ENCODE measurements at places on chromosomes 13 and 19.

DNA sequence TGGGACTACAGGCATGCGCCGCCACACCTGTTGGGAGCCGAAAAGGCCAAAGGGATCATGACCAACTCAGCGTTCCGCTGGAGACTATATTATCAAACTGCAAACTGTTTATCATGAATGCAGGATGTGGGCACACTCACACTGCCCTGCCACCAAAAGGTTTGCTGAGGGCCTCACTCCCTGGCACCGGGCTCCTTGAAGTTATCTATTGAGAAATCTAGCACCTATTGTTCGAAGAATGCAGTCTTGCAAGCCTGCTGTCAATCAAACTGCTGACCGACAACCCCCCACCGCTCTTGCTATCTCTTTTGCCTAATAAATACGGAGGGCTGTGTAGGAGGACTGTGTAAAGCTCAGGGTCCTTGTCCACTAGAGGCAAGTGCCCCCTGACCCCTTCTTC lies 5.2 kb upstream of the ZNF836 start:
- DNase-seq, result no peak

DNA sequence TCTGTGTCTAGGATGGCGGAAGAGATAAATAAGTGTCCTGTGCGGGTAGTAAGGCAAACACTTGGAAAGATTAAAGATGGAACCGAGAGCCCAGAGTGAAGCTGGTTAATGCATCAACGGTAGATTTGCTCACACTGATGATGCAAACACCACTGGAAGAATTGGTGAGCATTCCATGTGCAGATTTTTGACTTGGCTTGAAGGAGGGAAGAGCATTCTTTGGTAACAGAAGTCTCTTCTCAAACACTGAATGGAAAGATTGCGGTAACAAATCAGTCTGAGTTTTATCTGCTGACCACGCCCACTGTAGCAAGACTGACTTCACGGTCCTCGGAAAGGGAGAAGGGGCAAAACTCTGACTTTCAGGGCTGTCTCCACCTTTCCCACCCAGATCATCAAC lies 112.5 kb downstream of the COL4A1 start:
- DNase-seq, result no peak

DNA sequence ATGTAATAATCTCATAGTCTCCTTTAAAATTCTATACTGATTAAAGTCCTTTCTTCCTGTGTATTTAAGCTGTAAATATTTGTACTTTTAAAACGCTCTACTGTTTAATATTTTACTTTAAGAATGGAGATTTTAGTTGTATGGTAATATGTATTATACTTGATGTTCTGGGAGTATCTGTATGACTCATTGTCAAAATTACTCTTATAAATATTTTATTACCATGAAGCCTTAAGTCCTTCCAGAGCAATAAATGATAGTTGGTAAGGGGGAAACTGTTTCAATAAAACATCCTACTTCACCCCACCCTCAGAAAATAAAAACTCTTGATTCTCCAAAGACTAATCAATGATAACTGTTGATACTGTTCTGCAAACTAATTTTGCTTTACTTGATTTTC lies 6.4 kb downstream of the PCDH9 start:
- no peak for DNase-seq

- DNase-seq, result no peak
These were observed 651.2 kb downstream of the SLITRK6 start for GRCh38 chr13:85148009-85148408.

GRCh38 chr13:28613562-28613961 lies 45.4 kb upstream of the POMP start:
- DNase-seq, result no peak

DNA sequence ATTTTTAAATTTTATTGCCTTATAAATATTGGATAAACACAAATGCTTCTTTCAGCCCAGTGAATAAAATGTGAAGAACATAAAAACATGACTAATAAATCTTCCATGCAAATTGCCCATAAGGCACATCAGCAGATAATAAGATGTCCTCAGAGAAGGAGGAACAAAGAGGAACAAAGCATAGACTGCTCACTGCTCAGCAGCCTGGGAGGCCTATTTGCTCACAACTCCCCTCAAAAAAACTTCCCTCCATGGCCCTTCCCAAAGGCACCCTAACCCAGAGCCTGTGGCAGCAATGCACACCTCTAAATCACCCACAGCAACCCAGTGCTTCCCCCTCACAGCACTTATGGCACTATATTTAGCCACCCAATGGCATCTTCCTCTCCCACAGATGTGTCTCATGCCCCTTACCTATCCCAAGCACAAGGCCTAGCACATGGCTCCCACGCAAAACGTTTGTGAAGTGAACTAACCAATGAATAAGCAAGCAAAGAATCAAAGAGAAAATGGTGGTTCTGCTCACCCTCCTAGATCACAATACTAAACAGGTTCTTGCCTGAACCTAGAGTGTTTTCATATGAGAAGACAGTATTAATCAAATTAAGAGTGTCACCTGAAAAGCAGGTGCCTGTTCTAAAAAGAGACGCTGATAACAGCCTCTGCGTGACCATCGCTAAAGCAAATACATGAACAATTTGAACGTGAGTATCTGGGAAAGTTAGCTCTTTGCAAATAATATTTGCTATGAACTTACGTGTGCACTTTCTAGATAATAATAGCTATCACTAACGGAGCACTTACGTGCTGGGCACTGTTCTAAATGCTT lies 96.9 kb downstream of the TBC1D4 start:
- DNase-seq, result no peak

- peak; percentile 69 for DNase-seq
These were observed 1060.5 kb downstream of the DIAPH3 start for GRCh38 chr13:59103004-59103768.

GRCh38 chr13:103894626-103895025 lies 828.4 kb upstream of the SLC10A2 start:
- DNase-seq, result no peak

- no peak for DNase-seq
These were observed 451.8 kb downstream of the SUCLA2 start for GRCh38 chr13:47549219-47549752.

DNA sequence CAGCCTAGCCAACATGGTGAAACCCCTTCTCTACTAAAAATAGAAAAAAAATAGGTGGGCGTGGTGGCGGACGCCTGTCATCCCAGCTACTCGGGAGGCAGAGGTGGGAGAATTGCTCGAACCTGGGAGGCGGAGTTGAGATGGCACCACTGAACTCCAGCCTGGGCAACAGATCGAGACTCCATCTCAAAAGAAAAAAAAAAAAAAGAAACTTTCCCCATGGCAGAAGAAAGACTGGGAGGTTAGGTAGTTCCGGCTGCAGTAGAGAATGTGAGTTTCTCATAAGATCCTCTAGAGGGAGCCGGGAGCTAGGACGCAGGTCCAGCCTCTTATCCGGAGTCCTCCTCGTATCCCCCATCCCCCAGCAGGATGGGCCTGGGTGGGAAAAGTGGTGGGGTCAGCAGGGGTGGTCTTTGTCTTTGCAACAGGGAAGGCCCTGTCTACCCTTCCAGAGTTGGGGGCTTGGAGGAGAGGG lies 13.2 kb upstream of the CREB3L3 start:
- peak; percentile 23 for DNase-seq

DNA sequence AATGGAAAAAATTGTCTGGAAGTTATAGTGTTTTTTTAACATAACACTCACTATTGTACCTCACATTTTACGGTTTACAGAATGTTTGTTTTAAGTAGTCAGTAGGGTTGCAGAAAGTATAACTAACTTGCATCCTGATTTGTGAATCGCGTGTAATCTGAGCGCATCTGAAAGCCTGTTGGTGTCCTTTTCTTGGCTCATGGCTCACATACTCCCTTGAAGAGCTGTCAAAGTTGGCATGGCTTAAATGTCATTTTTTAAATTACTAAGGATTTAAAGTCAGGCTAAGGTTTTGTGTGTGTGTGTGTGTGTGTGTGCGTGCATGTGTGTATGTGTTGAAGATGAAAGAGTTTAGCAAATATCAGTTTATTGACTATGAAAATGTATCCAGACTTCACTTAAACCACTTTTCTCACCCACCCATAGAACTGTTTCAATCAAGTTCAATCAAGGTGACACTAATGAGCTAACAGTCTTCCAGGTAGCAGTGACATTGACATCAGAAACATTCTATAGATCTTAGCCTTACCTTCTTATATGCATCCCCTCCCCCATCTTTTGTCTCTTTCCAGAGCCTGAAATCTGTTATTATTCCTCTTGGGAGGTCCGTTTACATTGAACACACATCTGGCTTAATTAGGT lies 480.4 kb upstream of the SGCG start:
- no peak for DNase-seq

GRCh38 chr19:13821292-13821691 lies 26.0 kb downstream of the ZSWIM4 start:
- DNase-seq, result no peak

DNA sequence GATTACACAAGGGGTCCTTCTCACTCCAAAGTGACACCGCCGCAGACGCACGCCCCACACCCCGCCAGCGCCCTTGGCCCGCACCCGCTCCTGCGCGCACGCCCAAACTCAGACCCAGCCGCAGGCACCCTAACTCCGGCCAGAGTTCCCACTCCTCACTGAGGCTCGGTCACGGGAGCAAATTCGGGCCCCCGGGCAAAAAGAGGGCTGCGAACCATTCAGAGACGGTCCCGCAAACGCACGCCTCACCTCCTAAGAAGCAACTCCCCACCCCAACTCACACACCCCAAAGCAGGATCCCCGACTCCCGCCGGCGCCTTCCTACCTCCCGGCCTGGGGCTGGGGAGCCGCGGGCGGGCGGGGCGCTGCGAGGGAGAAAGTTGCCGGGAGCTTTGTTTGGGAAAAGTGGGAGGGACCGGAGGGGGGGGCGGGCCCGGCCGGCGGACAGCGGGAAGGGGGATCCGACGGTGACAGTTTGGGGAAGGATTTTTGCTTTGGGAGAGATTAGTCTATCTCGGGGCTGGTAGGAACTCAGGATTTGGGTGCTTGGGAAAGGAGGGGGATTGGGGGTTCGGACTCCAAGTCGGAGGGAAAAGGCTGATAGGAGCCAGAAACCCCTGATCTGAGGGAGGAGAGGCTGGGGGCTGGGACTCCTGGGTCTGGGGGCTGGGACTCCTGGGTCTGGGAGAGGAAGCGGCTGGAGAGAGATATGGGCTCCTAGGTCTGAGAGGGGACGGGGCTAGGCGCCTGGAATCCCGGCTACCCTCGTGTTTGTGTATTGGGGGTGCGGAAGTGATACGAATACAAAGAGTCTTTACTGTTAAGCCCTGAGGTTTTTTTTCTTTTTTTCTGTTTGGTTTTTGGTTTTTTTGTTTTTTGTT lies at the start of gene TEAD2:
Gene TEAD2, minus strand, starts transcription at position 369 of the 881 bp plus-strand sequence. CDS start 2,341 bp downstream, outside the sequence.
- no peak for DNase-seq

GRCh38 chr13:80668452-80668851 lies 327.5 kb upstream of the SPRY2 start:
- no peak for DNase-seq

GRCh38 chr13:106986687-106987426 lies 418.9 kb upstream of the ARGLU1 start:
- no peak for DNase-seq

- DNase-seq, result no peak
These were observed 6.1 kb upstream of the PRKD2 start for GRCh38 chr19:46723023-46723461.

GRCh38 chr19:33252971-33253370 lies 27.3 kb upstream of the SLC7A10 start:
- DNase-seq, result no peak

DNA sequence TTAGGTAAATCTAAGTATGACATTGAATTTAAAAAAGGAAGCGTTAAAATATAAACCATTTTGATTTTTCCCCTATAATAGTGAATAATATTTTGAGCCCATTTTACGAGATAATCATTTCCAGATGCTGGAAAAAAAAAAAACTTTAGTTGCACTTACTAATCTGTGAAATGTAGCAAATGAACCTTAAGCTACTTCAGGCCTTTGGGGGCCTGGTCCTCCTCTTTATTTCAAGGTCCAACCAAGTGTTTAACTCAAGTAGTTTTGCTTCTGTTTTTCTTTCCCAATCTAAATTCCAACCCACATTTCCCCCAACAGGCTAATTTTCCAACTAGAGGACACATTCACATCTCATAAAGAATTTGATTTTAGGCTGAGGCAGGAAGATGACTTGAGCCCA lies 101.2 kb downstream of the TNFRSF19 start:
- DNase-seq, result no peak
